Urinary bladder (tissue), 4 donors: ENCODE measurements at places on chromosomes 3 and 15. TPM values are rescaled to one million over a fixed set of nuclear protein-coding genes. Genes with fewer than 3 reads are reported as not detected.
A peak's percentile ranks its signal among the peaks of the same experiment; 100 is the strongest.

DNA sequence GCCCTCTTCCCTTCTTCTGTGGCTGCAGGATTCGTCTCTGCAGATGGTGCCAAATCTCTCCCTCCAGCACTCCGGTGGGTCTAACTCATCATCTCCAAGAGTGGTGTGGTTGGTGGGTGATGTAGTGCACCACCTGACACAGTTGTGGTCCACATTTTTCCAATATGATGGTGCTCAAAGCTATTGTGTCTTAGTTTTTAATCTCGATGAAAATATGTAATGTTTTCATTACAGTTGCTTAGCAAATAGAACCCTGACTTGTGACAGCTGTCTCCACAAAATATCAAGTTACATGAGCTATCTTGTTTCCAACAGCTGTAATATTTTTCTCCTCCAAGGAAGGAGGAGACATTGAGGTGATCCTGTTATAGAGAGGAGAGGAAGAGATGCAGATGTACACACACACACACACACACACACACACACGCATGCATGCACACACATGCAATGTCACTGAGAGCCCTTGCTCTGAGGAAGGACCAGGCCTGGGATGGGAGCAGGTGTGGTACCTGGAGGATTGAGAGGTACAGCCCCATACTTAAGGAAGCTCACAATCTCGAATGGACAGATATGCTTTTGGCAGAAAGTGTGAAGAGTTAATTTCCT is 15.7 kb upstream of the ESYT3 start:
- DNase-seq: no peak

- DNase-seq: peak; percentile 46
These were observed 6.4 kb downstream of the THPO start for GRCh38 chr3:184371570-184372018.

DNA sequence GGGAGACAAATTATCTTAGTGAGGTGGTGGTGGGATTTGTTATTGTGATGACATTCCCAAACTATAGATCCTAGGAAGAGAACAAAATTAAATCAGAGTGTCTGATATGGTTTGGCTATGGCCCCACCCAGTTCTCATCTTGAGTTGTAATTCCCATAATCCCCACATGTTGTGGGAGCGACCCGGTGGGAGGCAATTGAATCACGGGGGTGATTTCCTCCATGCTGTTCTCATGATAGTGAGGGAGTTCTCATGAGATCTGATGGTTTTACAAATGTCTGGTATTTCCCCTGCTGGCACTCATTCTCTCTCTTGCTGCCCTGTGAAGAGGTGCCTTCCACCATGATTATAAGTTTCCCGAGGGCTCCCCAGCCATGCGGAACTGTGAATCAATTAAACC is 62.0 kb downstream of the RPL22L1 start:
- no peak for DNase-seq

- DNase-seq: no peak
These were observed 164.5 kb downstream of the RORA start for GRCh38 chr15:61064651-61065050.

GRCh38 chr15:92571824-92572223 is 83.8 kb downstream of the FAM174B start:
- no peak for DNase-seq

- no peak for DNase-seq
These were observed 16.4 kb downstream of the SRPRB start for GRCh38 chr3:133821767-133822638.

DNA sequence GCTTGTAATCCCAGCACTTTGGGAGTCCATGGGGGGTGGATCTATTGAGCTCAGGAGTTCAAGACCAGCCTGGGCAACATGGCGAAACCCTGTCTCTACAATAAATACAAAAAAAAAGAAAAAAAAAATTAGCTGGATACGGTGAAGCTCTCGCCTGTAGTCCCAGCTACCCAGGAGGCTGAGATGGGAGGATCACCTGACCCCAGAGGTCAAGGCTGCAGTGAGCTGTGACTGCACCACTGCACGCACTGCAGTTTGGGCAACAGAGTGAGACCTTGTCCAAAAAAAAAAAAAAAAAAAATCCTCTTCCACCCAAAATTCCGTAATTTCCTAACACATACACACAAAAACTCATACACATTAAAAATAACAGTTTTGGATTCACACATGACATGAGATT is 2.2 kb downstream of the ANO10 start:
- DNase-seq: no peak

The ASB14 gene
- 0.21 TPM for total RNA-seq

DNA sequence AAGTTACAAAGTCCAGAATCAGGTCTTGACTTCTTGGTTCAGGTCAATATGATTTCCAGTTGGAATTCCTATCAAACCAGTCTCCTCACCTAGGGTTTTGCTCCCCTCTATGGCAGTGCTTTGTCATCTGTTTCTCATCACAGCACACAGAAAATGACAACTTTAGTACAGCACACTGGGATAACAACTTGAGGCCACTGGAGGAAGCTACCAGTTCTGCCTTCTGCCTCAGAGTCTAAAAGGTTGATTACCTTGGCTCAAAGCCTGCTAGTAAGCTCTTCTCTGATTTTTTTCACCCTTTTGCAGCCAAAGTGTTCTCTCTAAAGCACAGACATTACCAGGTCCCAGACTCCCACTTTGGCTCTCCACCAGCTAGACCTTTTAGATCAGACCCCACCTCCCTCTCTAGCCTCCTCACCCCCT is 24.8 kb upstream of the TRIM59 start:
- peak; percentile 14 for DNase-seq

DNA sequence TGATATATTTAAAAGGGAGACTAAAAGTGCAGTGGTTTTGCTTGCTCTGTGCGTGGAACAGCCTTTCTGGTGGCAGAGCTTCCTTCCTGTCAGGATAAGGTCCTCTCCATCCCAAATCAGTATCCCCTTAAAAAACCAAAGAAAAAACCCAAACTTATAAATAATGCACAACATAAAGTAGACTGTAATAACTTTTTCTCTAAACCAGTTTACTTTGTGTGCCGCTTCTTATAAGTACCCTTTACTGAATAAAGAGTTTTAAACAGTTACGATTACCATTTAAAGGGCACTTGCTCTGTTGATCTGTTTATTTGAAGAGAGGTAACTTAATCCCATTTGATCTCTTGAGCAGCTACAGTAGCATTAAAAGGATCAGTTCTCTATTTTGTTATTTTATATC is 2.5 kb downstream of the PIK3CA start:
- no peak for DNase-seq

The ACAA1 gene
- 16.2 TPM for total RNA-seq

The ITGA11 gene
- 16.6 TPM for total RNA-seq

The ZCWPW2 gene
- 4.6 TPM for total RNA-seq

GRCh38 chr3:170689296-170689829 is 103.5 kb upstream of the SLC7A14 start:
- DNase-seq: peak; percentile 75

- no peak for DNase-seq
These were observed 22.6 kb upstream of the ANPEP start for GRCh38 chr15:89837134-89837829.

The GOLGA6L24 gene
- total RNA-seq: not detected

The SLC9C1 gene
- total RNA-seq: 1.9 TPM

The GOLGA8O gene
- 1.7 TPM for total RNA-seq

GRCh38 chr3:100045696-100046095 is 68.6 kb downstream of the FILIP1L start:
- no peak for DNase-seq

GRCh38 chr3:179308001-179308400 is 14.8 kb upstream of the ZNF639 start:
- DNase-seq: no peak

- DNase-seq: no peak
These were observed 88.6 kb upstream of the HERC1 start for GRCh38 chr15:63922261-63922904.

The DZIP3 gene
- total RNA-seq: 39.2 TPM

The GPR15 gene
- not detected for total RNA-seq

DNA sequence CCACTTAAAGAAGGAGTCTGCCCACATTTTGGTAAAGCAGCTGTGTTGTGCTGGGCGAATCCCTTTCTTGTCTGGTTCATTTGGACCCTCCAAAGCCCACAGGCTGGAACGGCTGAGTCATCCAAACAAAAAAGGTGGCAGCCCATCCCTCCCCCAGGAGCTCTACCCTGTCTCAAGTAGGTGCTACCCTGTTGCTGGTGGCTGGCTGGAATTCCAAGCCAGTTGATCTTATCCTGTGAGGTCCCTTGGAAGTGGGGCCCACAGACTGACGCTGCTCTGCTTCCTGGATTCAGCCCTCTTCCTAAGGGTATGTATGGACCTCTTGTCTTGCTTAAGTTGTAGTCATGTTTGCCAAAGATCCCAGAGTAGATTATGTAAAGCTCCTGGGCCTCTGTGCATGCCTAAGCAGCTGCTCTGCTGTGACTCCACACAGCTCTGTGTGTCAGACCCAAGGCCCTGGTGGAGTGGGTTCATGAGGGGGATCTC is 44.5 kb downstream of the CCR1 start:
- DNase-seq: no peak

The SV2B gene
- total RNA-seq: 4.5 TPM

The CHRD gene
- total RNA-seq: 9.1 TPM

DNA sequence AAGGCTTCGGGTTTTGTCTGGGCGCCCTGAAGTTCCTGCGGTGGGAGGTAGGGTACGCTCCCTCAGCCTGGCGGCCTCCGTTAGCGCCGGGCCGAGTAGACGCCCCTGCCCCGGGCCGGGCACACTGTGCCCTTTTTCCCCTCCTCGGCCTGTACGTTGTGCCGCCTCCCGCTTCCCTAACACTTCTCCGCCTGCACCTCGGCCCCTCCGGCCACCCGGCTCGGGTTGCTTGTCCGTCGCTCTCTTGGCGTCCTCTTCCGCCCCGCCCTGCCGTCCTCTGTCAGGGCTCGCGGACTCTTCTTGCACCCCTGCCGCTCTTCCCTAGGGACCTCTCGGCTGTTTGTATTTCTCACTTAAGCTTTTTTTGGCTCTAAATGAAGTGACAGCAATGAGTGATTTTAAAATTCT is 384 bp downstream of the KNL1 start:
- DNase-seq: no peak

DNA sequence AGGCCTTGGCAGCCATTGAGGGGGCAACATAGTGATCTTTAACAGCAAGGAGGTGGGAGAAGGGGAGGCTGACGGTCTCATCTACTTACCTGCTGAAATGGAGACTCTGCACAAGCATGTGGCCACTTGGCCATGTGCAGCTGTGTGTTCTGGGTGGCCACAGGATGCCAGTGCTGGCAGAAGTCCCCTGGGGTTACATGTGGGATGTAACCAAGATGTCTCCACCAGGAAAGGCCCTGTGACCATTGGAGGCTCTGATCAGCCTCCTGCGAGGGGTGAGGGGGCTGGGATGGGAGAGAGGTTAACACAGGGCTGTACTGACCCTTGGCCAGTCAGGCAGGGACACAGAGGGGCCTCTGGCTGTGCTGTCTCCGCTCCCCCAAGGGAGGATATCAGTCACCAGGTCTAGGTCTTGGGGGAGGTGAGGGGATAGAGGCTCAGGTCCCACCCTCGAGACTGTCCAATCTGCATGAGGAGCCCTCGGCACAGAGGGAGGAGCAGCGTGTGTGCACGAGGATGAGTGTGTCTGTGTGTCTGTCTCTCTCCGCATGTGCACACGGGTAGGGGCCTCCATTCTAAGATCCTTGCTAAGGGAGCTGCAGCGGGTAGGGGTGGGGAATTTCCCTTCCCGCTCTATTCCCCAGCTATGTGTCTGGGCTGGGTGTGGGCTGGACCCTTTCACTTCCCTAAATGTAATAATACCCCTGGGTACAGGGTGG is 19.5 kb downstream of the PRKCD start:
- DNase-seq: no peak

DNA sequence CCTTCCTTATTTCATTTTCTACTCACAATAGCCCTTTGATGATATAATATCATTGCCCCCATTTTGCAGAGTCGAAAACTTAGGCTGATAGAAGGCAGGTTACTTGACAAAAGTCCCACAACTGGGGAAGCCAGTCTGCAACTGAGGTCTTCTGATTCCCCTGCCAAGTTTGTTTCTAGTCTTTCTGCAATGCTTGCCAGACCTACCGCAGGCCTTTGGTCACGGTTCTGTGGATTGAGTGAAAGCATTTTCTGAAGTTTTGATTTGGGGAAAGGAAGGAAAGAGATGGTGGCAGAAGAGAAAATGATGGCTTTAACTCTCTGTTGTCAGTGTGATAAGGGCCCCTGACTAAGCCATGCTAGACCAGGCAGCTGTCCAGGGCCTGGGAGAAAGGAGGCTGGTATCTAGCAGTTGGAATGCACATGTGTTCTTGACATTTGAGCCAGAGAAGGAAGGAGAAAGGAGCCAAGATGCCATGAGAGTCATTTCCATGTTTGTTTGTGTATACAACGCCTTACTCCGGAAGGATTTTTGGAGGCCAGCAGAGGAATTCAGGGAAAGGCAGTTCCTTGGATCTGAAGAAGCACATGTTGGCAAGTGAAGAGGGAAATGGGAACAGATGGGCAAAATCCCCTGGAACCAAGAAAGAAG is 29.9 kb downstream of the FAH start:
- no peak for DNase-seq

DNA sequence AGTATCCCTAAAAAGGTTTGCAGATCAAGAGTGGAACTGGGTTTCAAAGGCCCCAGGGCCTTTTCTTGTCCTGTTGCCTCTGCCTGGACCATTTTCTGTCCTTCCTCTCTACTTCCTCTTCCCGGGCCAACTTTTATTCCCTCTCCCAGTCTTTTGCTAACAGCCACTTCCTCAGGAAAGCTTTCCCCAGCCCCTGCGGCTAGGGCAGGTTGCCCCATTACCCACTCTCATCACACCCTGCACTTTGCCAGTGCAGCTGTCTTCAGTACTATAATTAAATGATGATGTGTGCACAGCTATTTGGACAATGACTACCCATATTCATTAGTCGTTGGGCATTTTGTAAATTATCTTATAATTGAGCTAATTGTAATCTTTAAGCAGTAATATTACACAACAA is 150.5 kb upstream of the THBS1 start:
- no peak for DNase-seq

GRCh38 chr3:73383470-73384049 is 241.2 kb downstream of the PDZRN3 start:
- no peak for DNase-seq

- no peak for DNase-seq
These were observed 121.1 kb upstream of the PLAAT1 start for GRCh38 chr3:193119926-193120325.

- DNase-seq: no peak
These were observed 363.6 kb downstream of the MECOM start for GRCh38 chr3:169299889-169300288.

GRCh38 chr3:17304969-17305368 is 420.2 kb downstream of the PLCL2 start:
- no peak for DNase-seq

The FGF12 gene
- total RNA-seq: 4.5 TPM
